Endodermal cell (in vitro differentiated cells): ENCODE measurements at places on chromosomes 6 and 20.

- peak; percentile 89 for DNase-seq
These were observed 170.3 kb upstream of the SOX4 start for GRCh38 chr6:21423106-21423854.

DNA sequence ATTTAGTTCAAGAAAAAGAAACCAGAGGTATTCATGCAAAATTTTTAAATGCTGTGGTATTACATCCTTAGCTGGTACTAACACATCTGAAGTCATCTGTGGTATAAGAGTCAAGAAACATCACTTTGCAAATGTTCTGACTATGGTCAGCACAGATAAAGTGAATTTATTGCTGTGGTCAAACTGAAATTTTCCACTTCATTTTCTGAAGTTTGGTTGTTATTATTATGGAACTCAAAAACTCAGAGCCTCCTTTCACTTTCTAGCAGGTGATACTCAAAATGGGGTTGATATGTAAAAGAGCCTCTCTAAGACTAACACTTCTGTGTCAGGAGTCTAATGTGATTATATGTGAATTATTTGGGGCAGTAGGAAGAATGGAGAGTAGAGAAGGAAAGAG is 257.8 kb downstream of the RNGTT start:
- no peak for DNase-seq

- no peak for DNase-seq
These were observed 77.2 kb downstream of the PPP1R3G start for GRCh38 chr6:5162355-5162754.

- no peak for DNase-seq
These were observed 44.0 kb downstream of the PAK5 start for GRCh38 chr20:9794831-9795230.

GRCh38 chr20:19321176-19321575 is 108.7 kb downstream of the SLC24A3 start:
- DNase-seq = no peak

DNA sequence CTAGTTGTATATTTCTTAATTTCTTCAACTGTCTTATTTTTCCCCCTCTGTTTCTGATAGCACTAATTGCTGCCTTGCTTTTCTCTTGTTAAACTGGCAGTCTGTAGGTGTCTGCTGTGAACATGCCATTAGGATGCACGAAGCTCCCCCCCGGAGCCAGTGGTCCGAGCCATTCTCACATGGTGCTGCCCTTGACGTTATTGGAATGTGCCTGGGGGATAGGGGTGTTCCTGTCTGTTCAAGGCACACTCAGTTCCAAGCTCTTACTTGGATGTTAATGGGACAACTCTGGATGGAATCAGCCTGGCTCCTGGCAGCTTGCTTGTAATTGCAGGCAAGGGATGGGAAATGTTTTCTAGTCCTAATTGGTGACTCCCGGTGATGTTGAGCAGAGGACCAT is 68.4 kb downstream of the RREB1 start:
- DNase-seq = peak; percentile 74

DNA sequence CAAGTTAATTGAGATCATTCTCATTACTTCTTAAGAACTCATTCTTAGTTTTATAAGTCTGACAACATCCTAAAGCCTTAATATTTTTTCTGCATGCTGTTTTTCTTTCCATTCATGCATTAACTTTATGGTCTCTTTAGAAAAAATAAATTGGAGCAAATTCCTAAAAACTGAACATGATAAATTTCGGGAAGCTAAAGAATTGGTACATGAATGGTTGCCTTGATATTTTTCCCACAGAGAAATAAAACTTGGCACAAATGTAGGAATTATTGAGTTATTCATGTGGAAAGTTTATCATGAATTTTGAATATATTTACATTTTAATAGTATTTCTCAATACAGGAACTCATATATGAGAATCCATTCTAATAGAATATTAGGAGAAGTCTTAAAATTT is 115.9 kb downstream of the BMP5 start:
- no peak for DNase-seq

DNA sequence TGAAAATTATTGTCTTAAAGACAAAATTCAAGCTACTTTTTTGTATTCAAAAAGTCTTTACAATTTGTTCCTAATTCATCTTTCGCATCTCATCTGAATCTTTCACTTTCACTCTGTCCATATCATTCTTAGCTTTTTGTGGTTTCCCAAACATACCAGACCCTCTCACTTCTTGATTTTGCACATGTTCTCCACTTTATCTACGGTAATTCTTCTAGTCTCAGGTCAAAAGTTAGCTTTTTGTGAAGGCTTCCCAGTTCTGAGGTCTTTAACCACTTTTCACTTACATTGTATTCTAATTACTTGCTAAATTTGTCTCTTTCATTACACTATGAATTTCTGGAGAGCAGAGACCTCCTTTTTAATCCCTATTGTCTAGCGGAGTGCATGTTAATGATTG is 34.6 kb upstream of the EPHA7 start:
- no peak for DNase-seq

DNA sequence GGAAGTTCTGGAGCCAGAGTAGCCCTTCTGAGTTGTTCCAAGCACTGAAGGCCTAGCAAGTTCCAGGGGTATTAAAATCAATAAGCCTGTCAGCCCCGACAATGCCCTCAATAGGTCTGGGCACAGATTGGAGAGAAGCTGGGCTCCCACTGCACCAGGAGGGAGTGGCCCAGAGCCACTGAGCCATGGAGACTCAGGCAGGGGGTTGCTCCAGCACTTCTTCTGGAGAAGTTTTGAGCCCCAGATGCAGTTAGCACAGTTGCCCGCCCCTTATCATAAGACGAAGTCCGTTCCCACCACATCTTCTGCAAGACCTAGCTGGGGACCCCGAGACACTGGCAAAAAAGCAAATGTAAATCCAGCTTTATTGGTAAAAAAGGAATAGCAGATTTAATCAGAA is 13.0 kb downstream of the DEFB132 start:
- DNase-seq = peak; percentile 31

DNA sequence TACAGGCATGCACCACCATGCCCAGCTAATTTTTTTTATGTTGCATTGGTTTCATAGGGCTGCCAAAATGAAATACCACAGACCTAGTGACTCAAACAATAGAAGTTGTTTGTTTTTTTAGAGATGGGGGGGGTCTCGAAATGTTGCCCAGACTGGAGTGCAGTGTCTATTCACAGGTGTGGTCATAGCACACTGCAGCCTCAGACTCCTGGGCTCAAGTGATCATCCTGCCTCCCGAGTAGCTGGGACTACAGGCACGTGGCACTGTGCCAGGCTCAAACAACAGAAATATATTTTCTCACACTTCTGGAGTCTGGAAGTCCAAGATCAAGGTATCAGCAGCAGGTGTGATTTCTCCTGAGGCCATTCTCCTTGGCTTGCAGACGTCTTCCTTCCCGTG is 6.6 kb upstream of the SLC16A10 start:
- DNase-seq = no peak

- DNase-seq = no peak
These were observed 90.9 kb downstream of the CHMP4B start for GRCh38 chr20:33902011-33902410.

GRCh38 chr6:53811746-53812145 is 16.9 kb downstream of the LRRC1 start:
- peak; percentile 83 for DNase-seq

- DNase-seq = no peak
These were observed 1043.2 kb upstream of the ADGRB3 start for GRCh38 chr6:67591910-67592309.
